ENCODE measurements at places on chromosomes 6 and 20. TPM values are rescaled to one million over a fixed set of nuclear protein-coding genes. Genes with fewer than 3 reads are reported as not detected.

DNA sequence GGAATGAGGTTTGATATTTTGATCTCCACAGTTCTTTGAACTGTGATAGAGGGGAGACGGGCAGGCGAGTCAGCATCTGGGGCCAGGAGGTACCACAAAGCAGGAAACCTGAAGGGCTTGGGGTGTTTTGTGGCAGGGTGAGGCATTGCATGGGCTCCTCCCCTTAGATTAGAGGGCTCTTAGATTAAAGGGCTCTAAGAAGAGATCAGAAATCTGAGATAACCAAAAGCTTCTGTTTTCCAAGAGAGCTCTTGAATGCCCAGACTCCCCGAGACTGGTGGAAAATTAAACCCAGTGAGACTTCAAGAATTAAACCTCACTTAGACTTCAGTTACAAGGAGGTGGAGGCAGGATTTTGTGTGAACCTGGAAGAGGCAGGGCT lies 2.4 kb upstream of the GPX5 start:
- DNase-seq: no peak

DNA sequence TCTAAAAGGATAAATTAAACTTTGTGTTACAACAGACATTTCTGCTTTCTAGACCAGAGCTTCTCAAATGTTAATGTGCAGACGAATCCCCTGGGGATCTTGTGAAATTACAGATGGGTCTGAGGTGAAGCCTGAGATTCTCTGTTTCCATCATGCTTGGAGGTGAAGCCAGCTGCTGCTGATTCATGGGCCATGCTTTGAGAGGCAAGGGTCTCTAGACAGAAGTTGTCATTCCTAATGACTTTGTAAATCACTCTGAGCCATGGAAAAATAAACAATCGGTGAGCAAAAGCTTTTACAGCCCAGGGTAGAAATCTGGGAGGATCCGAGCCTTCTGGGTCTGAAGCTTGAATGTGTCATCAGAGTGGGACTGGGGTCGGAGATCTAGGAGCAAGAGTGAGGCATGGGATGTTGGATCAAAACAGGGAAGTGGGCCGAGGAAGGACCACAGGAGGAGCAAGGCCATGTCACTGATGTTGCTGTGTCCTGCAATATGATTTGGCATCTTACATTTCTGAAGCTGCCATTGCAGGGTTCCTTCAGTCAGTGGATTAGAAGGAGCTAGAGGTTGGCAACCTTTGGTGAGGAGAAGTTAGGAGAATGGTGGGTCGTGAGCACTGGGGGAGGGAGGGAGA lies 77.3 kb downstream of the TRMT11 start:
- DNase-seq: no peak

DNA sequence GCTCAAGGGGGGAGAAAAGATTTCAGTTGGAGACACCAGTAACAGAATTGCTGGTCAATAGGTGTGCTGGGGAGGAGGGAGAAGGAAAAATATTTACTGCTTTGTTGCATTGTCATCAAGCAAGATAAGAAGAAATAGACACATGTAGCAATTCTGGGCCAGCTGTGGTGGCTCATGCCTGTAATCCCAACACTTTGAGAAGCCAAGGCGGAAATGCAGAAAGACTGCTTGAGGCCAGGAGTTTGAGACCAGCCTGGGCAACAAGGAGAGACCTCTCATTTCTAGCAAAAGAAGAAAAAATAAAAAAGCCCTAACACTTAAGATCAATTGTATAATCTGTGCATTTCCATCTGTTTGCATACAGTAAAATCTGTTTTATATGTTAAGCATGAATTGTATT lies 126.6 kb downstream of the ZFP64 start:
- DNase-seq: no peak

DNA sequence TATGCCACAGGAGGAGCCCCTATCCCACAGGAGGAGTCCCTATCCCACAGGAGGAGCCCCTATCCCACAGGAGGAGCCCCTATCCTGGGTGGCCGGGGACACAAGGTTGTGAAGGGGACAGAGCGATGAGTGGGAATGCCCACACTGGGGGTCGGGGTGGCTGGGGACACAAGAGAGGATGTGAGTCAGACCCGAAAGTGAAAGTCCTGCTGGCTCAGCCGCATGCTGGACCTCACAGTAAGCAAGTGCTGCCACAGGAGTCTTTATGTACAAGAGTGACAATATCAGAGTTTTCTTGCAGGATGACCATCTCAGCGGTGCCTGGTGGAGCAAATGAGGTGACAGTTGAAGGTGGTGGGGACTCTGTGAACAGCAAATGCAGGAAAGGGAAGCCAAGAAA lies 93.7 kb downstream of the PSMB1 start:
- no peak for DNase-seq

- no peak for DNase-seq
These were observed 302.3 kb downstream of the TBC1D7 start for GRCh38 chr6:13025893-13026499.

The IER3 gene
- 24.8 TPM for total RNA-seq

The GFRA4 gene
- not detected for total RNA-seq

The SLC17A9 gene
- total RNA-seq: 1.9 TPM
